ENCODE measurements at places on chromosomes 13 and 19.

DNA sequence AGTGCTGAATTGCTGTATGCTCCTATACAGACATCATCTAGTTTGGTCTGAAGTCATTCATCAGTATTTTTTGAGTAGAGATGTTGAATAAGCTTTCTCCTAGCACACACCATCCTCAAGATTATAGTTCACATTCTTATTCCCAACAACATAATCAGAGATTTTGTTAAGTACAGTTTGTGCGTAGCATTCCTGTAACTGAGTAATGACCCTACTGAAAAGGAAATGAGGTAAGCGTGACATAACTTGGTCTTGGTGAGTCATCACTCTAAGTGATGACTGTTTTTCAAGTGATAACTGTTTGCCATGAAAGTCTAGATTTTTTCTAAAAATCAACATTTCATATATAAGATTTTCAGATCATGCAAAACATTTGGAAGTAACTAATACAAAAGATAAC, 18.5 kb upstream of the FAM216B start:
- DNase-seq = no peak

DNA sequence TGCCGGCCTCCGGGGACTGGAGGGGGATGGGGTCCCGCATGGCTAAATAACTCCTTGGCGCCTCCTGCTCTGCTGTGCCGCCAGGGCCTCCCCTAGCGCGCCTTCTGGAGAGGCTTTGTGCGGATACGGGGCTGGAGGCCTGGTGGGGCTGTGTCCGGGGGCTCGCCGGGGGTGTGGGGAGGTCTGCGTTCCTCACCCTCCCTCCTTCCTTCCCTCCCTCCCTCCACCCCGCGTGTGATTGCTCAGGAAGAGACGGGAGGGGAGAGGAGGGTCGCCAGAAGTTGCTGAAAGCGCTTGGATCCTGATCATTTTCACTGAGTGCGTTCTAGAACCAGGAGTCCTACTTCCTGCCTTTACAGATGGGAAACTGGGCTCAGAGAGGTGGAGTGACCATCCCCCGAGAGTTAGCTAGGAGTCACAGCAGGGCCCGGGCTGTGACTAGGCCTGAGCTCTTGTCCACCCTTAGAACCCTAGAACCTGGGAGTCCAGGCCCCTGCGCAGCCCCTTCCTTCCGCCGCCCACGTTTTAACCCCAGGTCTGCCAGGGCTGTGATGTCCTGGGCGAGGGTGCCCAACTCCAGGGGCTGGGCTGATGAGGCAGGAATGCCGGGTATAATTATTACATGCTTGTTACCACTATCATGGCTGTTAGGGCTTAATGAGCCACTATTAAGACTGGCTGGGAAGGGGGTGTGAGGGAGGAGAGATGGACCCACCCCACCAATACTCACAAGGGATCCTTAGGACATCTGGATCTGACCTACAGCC, 782 bp upstream of the JUND start:
- no peak for DNase-seq

GRCh38 chr13:110640591-110641029, 25.3 kb downstream of the NAXD start:
- DNase-seq = no peak

- DNase-seq = no peak
Measured at GRCh38 chr13:109868578-109869311, 82.4 kb upstream of the IRS2 start.

DNA sequence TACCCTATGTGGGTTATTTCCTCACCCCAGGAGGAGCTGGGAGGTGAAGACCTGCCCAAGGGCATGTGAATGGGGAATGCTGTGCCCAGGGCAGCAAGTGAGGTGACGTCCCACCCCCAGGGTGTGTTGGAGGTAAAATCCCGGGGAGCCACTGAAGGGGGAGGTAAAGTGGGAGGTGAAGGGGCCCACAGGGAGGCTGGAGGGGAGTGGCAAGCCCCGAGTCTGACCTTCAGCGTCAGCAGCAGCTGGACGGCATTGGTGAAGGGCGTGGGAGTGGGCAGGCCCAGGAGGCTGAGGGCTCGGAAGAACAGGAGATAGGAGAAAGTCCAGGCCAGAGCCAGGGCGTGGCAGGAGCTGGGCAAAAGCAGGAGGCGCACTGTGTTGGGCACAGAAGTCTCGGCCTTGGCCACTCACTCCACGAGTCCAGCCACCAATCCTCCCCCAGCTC, 2.4 kb downstream of the MBOAT7 start:
- DNase-seq = no peak

DNA sequence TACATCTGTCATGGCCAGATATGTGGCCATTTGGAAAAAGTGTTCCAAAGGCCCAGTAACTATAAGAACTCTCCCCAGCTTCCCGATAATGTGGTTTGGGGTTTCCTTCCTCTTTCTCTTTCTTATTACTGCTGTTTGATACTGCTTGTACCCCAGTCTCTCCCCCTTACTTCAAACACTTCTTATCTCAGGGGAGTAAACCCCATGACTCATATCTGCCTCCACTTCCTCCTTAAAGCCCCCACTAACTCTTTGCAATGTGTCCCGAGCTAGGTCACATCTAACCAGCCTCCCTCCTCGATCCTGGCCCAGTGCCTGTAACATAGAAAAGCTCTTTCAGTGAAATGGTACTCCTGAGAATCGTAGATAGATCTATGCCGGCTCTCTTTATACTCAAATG, 82.4 kb upstream of the STARD13 start:
- DNase-seq = no peak

GRCh38 chr19:17948931-17949930, 16.4 kb downstream of the CCDC124 start:
- DNase-seq = no peak

GRCh38 chr19:33063753-33064457, 783 bp downstream of the RHPN2 start:
- DNase-seq = no peak

GRCh38 chr19:30376826-30377425, 4.7 kb downstream of the ZNF536 start:
- no peak for DNase-seq

DNA sequence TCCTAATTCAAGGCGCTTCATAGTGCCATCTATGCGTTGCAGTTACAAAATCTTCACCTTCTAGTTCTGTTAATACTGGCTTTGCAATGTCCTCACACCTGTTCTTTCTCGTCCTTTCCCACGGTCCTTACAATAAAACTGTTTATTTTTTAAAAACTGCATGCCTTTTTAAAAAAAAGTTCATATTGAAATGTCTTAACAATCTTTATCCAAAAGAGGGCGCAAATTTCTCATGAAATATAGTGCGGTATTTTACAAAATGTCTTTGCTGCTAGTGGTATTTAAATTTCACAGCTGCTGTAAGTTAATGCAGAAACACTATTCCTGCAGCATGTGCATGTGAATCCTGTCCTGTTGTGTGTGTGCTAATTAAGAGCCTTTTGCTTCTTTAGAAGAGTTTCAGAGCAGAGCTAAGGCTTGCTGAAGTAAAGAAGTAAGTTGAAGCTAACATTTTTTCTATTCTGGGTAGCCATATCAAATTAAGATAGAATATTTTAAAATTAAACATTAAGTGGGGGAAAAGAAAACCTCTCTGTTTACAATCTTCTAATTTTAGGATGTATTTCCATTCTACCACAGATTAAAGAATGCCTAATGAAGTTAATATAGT, 15.8 kb upstream of the CLDN10 start:
- no peak for DNase-seq

GRCh38 chr19:8938576-8938975, 71.6 kb downstream of the MUC16 start:
- no peak for DNase-seq

DNA sequence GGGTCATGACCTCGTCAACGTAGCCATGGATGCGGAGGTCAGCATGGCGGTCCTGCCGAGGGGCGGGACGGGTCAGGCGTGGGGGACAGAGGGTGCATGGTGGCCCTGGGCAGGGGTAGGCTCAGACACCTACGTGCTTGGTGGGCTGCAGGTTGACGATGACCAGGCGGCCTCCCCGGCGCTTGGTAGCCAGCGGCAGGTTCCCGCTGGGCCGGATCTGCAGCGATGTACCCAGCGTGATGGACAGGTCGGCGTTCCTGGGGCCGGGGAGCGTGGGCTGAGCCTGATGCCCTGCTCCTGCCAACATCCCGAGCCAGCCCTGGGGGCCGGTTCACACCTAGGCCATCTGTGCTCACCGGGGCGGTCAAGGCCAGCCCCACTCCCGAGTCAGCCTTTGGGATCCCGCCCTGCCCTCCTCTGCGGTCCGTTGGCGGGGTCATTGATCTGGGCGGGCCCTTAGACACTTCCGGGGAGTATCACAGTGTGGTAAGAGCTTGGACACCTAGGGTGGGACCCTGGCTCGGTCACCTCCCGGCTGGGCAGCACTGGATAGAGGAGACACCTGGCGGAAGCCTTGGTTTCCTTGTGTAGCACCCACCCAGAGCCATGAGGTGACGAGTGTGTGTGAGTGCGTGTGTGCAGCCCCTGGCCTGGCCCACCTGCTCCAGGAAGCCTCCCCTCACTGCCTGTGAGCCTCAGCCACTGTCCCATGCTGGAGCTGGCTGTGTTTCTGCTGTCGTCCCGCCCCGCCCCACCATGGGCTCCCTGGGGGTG, 7.3 kb downstream of the SIRT6 start:
- DNase-seq = no peak
